ENCODE measurements at places on chromosomes 6 and 20. TPM values are rescaled to one million over a fixed set of nuclear protein-coding genes. Genes with fewer than 3 reads are reported as not detected.

- no peaks in the 10 kb centered on the region for H3K27me3 ChIP-seq
- peaks cover 24% of the 10 kb centered on the region for H3K4me1 ChIP-seq
These were observed 50.9 kb downstream of the MAP7 start for GRCh38 chr6:136499370-136499769.

DNA sequence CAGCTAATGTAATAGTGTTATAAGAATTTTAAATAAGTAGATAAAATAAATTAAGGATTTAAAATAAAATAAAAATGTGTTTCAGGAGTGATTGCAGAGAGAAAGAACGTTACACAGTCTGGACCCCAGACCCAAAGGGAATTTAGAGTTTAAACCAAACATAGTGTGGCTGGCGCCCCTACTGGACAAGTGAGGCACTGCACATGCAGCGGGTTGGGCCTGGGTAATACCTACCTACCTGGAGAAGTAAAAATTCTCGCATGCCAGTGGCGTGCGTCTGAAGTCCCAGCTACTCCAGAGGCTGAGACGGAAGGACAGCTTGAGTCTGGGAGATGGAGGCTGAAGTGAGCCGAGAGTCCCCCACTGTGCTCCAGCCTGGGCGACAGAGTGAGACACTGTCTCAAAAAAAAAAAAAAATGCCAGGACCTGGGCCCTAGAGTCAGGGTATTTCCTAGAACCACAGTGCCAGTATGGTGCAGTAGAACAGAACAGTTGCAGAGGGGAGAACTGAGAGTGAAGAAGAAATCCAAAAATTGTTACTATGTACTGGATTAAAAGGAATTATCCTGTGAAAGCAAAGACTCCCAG, 71.4 kb upstream of the TCF21 start:
- peak; percentile 96 for DNase-seq
- H3K4me3 ChIP-seq: no peak overlapping the region
- no peaks in the 10 kb centered on the region for H3K36me3 ChIP-seq
- H3K27me3 ChIP-seq: no peaks in the 10 kb centered on the region

The TMEM244 gene
- not detected for total RNA-seq

The RAET1E gene
- not detected for total RNA-seq

GRCh38 chr6:107243471-107243870, 128.2 kb upstream of the BEND3 start:
- no peaks in the 10 kb centered on the region for H3K4me1 ChIP-seq
- H3K27ac ChIP-seq: no peak overlapping the region
- no peak overlapping the region for H3K4me3 ChIP-seq

GRCh38 chr6:90402831-90403192, 106.2 kb upstream of the BACH2 start:
- no peak overlapping the region for H3K4me3 ChIP-seq
- no peak for DNase-seq
- H3K36me3 ChIP-seq: no peaks in the 10 kb centered on the region
- no peak overlapping the region for H3K27ac ChIP-seq
- H3K27me3 ChIP-seq: no peaks in the 10 kb centered on the region
- peaks cover 8% of the 10 kb centered on the region for H3K4me1 ChIP-seq

DNA sequence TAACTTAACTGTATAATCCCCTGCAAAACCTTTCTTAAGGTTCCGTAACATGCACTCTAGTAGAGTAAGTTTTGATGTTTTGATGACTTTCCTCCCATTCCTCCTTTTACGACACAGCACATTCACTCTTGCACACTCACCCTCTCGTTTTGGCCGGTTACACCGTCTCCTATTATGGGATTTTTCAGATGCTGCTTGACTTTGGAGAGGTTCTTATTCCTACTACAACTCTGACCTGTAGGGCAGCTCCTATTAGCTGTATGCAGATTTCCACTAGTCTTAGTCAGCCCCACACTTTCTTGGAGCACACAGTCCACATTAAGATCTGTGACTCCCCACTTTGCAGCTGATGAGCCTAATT, 223.7 kb upstream of the SYNCRIP start:
- no peaks in the 10 kb centered on the region for H3K27me3 ChIP-seq
- no peak overlapping the region for H3K27ac ChIP-seq
